ENCODE measurements at places on chromosomes 3 and 15.

DNA sequence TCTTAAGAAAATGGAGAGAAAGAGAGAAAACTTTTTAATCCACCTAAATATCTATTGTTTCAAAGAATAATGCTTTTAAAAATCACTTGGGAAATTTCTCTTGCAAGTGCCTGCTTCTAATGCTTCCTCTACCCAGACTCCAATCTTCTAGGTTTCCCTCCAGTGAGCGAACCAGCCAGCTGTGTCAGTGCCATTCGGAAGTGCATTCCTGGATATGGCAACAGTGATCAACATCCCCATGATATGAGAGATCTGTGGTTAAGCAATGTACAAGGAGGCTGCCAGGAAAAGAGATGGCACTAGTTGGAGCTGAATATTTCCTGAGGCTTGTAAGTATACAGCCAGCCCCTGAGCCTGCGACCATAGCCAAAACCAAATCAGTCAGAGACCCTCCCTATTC, 53.3 kb upstream of the KCNMB2 start:
- DNase-seq, result no peak

DNA sequence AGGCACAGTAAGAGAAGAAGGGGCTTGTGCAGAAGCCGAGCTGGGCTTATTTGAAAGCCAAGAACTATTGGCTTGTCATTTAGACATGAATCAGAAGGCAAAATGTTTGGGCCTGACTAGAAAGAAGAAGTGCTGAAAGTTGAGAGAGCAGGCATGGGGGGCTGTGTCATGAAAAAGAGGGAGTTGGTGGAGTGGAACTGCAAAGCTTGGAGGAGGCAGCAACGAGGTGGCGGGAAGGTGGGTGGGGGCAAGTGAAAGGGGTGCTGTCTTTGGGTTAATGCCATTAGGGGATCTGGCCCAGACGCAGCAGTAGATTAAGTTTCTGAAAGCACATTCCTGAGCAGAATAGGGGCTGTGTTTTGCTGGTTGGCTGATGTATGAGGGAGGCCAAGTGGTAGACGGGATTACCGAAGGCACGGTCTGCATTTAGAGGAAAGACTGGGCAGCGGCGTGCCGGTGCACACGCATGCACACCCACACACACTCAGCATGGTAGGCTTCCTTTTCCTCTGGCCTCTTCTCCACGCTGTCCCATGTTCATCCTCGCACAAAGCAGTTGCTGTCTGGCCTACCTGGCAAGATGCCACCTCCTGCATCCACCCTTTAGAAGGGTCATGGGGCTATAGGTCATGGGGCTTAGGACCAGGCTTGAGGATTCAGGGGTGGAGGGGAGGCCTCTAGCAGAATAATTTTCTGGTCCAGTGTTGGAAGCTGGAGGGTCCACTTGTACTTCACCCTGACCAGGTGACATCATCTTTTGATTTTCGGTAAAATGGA, 43.0 kb downstream of the BOC start:
- DNase-seq, result peak; percentile 46

DNA sequence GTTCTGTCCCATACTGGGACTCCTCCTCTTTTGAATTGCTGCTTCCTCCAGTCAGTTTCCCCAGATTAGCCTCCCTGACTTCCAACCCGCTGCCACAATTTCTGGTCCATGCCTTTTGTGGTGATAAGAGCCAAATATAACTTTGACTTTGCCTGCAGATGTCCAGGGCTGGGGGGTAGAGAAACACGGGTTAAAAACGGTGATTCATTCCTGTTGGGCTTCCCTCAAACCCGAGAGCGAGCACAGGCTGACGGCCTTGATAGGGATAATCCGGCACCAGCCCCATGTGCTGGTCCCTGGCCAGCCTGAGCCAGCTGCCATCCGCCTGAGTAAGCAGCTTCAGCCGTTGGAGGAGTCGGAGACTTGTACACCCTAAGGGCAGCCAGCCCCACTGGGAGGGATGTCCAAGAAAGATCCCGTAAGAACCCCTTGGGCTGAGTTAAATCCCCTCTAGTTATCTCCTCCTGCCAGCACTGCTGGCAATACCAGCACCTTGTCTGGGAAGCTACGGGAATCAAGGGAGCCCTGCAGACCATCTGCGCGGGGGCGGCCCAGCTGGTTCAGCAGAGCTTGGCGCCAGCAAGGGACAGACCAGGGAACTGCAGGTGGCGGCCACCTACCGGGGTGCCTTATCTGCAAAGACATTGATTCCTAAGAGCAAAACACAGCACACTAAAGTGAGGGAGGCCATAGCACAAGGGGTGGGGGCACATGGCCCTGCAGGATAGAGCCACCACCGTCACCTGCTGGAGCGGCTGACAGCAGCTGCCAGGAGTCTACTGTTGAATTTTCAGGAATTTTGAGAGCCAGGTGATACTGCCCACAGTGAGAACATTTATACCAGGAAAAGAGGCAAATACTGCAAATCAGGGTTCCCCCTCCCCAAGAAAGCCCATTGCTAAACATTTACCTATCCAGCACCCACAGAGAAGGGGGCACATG, 18.1 kb downstream of the CSPG4 start:
- peak; percentile 61 for DNase-seq

DNA sequence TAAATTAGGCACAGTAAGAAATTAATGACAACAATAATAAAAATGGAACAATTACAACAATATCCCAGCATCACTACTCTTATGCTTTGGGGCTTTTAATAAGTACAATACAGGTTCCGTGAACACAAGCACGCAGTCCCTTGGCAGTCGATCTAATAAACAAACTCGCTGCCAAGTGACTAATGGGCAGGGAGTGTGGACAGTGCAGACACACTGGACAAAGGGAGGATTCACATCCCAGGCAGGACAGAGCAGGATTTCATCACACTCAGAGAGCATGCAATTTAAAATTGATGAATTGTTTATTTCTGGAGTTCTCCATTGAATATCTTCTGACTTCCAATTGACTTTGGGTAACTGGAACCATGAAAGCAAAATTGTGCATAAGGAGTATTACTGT, 524.1 kb upstream of the CFAP20DC start:
- DNase-seq, result peak; percentile 97
